Inflammatory macrophage (primary cell): ENCODE measurements at places on chromosomes 16 and 17.
A peak's percentile ranks its signal among the peaks of the same experiment; 100 is the strongest.

DNA sequence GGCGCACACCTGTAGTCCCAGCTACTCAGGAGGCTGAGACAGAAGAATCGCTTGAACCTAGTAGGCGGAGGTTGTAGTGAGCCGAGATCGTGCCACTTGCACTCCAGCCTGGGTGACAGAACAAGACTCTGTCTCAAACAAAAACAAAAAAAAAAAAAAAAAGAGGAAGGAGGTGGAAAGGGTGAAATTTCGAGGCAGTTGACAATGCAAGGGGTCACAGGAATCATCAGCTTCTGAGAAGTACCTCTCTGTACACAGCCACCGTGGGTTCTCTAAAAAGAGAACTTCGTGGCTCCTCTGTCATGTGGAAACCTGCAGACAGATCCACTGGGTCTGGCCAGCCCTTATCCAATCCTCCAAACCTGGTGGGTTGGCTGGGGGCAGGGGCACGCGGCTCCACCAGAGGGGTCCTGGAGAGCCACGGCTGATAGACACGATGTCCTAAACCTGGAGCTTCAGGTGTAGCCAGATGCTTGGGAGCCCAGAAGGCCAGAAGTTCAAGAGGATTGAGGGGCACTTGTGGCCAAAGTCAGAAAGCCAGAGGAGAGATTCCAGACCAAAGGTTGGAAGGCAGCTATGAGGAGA, 540 bp upstream of the CD300LF start:
- peak; percentile 90 for DNase-seq

DNA sequence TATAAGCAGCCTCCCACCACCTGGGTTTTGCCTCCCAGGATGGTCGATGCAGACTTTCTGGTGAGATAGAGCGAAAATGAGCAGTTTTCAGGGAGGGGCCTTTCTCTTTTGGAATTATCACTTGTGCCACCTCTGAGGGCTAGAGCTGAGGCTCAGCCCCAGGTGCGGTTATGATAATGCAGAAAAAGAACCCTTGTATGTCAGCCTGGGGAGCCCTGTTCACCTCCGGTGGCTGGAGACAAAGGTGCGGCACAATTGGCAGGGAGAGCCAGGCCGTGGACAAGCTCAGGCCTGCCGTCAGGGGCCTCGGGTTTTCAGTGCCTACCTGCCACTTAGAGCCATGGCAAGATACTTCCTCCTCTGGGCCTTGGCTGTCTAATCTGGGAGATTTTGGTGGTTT, 4.4 kb downstream of the SCPEP1 start:
- no peak for DNase-seq

DNA sequence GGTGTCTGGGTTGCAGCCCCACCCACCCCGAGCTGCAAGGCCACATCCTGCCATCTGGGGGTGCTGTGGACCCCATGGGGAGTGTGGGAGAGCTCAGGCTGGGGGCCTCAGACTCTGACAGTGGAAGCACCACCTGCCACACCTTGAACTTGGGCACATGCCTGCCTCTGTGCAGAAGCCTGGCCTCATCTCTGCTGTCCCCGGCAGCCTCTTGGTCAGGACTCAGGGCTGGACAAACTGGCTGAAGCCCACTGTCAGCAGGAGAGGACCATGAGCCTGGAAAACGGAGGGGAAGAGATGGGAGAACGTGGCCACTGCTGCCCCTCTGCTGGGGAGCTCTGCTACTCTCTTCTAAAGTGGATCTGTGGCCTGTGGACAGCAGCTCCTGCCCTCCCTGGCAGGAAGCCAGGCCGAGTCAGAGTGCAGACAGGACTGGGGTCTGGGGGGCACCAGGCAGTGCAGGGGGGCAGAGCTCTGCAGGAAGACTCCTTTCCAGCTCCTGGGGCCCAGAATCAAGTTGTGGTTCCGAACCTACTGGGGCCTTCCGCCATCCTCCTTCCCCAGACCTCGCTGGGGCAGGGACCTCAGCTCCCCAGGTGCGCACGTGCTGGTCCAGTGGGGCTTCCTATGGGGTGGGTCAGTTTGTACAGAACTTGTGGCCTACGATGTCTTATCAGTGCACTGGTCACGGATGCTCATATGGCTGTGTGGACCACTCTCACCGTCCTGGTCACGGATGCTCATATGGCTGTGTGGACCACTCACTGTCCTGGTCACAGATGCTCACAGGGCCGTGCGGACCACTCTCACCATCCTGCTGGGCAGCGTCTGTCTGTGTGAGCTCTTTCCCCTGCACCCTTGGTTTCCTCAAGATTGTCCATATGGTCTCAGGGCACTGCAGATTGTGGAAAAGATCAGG, 207.7 kb downstream of the LAT start:
- no peak for DNase-seq

- DNase-seq: no peak
These were observed at the start of gene SRCIN1 for GRCh38 chr17:38605841-38606645. SRCIN1 (minus strand) TSS chr17:38605952; CDS start chr17:38605705, 247 bp downstream.

- DNase-seq: no peak
These were observed 114.5 kb downstream of the RMI2 start for GRCh38 chr16:11459722-11460121.

GRCh38 chr17:19762515-19762961, 14.4 kb upstream of the ALDH3A1 start:
- DNase-seq: peak; percentile 80

DNA sequence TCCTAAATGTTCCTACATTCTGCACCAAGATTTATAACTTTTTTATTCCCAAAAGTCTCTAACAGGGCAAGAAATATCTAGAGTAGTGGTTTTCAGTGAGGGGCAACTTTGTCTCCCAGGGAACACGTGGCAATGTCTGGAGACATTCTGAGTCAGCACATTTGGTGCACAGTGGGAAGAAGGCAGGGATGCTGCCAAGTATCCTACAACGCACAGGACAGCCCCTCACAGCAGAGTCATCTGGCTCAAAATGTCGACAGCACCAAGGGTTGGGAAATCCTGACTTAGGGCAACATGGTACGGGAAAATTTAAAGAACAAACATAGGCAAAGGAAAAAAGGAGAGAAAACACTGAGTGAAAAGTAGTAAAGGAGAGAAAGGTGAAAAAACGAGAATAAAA, 61.8 kb downstream of the SMG6 start:
- no peak for DNase-seq

DNA sequence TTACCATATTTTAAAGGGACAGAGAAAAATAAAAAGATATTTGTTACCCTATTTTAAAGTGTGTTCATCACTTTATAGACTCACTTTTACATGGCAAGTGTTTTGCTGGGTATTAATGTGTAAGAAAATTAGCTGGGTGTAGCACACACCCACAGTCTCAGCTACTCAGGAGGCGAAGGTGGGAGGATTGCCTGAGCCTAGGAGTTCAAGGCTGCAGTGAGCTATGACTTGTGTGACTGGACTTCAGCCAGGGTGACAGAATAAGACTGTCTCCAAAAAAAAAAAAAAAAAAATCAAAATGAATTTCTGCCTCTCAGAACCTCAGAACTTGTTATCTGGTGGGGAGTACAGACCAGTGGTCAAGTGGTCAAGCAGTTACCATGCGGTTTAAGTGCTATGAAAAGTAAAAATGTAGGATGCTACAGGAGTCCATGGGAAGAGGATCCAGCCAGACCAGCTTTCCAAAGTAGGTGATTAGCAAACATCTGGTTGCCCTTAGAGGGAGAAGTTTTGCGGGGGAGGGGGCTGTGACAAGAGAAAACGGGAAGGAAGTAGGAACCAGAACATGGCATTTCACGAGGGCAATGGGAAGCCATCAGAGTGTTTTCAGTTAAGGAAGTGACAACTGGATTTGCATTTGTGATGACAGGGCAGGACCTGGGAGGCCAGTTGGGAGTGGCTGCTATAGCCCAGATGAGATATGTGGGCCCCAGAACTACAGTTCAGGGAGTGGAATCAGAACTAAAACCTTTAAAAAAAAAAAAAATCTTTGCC, 13.9 kb downstream of the CNEP1R1 start:
- DNase-seq: peak; percentile 97

- DNase-seq: no peak
These were observed 18.4 kb downstream of the LIMD2 start for GRCh38 chr17:63681530-63681929.

DNA sequence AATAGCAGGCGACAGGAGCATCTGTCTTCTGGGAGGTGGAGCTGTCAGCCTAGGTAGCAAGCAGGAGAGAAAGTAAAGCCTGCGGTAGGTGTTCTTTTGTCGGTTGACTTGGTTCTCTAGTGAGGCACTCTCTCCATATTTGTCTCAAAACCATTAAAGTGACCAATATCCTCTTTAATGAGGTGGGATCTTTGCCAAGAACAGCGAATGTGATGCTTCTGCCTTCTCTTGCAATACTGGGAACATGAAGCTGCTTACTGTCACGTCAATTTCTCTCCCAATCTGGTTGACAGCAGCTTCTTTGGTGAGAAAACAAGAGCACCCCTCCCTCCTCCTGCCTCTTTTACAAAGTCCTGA, 176.7 kb downstream of the ABCC12 start:
- DNase-seq: no peak

DNA sequence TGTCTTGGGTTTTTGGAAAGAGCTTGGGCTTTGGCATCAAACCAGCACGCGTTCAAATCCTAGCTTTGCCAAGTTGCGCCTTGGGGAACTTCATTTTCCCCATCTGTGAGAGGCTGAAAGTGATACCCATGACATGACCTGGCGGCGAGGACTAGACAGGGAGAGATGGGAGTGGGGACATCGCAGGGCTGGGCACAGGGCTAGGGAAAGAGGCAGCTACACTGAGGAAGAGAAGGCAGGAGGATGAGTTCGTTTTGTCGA, 202.9 kb downstream of the IRF8 start:
- no peak for DNase-seq

DNA sequence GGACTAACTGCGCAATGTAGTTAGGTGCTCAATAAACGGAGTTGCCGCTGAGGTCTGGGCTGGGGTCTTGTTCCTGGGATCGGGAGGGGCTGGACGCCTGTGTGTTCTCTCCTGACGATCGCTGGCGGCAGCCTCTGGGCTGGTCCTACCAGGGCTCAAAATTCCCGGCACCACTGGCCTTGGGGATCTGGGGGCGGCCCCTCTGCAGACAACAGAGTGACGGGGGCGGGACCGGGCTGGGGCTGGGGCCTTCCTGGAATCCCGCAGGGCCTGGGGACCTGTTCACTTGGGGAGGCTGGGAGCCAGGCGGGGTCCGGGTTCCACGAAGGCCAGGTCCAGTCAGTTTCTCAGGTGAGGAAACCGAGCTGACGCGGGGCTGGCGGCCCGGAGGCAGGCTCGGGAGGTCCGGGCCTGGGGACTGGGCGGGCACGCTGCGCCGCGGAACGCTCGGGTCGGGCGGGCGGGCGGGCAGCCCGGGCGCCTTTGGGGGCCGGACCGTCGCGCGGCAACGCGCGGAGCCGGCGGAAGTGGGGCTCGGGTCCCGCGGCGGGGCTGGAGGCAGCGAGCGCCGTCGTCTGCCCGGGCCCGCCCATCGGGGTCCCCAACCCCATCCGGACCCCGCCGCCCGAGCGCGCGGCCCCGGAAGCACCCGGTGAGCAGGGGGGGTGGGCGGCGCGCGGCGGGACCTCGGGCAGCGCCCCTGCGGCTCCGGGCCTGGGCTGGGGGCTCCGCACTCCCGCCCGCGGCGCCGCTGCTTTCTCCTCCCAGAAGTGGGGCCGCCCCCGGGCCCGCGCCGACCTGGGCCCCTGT, at the start of gene PIGQ:
Gene PIGQ (plus strand): TSS at position 524 of the 810 bp plus-strand sequence. CDS start 4,107 bp downstream, outside the sequence.
- peak; percentile 20 for DNase-seq

DNA sequence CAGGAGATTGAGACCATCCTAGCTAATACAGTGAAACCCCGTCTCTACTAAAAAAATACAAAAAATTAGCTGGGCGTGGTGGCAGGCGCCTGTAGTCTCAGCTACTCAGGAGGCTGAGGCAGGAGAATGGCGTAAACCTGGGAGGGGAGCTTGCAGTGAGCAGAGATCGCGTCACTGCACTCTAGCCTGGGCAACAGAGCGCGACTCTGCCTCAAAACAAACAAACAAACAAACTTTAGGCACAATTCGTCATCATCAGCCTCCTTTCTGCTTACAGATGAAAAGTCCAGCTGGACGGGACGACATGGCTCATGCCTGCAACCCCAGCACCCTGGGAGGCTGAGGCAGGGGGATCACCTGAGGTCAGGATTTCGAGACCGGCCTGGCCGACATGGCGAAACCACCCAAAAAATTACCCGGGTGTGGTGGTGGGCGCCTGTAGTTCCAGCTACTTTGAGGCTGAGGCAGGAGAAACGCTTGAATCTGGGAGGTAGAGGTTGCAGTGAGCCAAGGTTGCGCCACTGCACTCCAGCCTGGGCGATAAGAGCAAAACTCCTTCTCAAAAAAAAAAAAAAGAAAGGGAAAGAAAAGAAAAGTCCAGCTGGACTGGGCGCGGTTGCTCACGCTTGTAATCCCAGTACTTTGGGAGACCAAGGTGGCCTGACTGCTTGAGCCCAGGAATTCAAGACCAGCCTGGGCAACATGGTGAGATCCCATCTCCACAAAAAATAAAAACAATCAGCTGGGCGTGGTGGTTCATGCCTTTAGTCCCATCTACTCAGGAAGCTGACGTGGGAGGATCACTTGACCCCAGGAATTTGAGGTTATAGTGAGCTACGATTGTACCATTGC, 1.5 kb upstream of the SPIRE2 start:
- DNase-seq: no peak

GRCh38 chr16:49987381-49987780, 37.6 kb upstream of the CNEP1R1 start:
- DNase-seq: no peak

- DNase-seq: peak; percentile 80
These were observed 28.1 kb upstream of the NOL11 start for GRCh38 chr17:67689534-67690177.
